ENCODE measurements at places on chromosomes 7 and 10.

DNA sequence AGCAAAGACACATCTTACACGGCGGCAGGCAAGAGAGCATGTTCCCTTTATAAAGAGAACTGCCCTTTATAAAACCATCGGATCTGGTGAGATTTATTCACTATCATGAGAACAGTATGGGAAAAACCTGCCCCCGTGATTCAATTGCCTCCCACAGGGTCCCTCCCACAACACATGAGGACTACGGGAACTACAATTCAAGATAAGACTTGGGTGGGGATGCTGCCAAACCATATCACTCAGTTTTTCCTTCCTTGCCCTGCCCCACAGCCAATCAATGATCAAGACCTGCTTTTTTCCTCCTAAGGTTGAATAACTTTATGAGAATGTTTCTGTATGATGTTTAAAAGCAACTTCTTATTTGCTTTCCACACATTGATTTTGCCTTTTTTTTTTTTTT is 3.1 kb upstream of the PTPRE start:
- no peak for DNase-seq

- DNase-seq, result no peak
These were observed 200.3 kb downstream of the CACNB2 start for GRCh38 chr10:18340496-18341051.

GRCh38 chr10:126617733-126618132 is 52.8 kb downstream of the C10orf90 start:
- DNase-seq, result no peak

GRCh38 chr10:10996966-10997620 is 20.6 kb upstream of the CELF2 start:
- DNase-seq, result no peak

DNA sequence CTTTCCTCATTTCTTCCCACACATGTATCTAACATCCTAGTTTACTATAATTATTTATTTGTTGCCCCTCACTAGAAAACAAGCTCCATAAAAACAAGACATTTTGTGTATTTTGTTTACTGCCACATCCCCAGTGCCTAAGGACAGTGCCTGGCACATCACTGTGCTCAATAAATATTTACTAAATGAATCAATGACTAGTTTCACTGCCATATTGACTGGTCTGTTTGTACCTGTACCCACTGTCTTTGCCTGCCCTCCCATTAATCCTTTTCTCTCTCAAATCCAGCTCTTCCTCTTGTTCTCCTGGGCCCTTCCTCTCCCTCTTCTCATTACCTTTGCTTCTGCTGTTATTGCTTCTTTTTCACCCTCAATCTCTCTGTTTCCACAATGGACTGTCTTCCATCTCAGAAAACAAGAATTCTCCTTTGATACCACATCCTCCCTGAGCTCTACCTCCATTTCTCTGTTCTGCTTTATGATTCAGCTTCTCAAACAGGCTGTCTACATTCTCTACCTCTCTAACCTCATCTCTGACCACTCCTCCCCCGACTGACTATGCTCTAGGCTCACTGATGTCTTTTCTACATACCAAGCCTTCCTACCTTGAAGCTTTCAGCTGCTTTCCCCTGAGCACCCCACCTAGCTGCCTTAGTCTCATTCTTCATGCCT is 8.3 kb upstream of the FAM133B start:
- no peak for DNase-seq
